ENCODE measurements at places on chromosomes 11 and 22. TPM values are rescaled to one million over a fixed set of nuclear protein-coding genes. Genes with fewer than 3 reads are reported as not detected.

DNA sequence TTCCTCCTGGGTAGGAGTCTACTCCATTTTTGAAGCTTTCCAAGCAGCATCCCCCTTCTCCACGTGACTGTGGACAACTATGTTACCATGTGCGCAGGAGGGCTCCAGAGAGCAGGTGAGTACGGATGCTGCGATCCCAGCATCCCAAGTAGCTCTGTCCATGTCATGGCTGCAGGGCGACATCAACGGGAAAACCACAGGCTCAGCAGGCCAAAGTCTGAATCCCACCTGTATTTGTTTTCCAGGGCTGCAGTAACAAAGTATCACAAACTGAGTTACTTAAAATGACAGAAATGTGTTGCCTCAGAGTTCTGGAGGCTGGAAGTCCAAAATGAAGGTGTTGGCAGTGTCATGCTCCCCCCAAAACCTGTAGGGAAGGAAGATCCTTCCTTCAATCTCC lies 40.3 kb downstream of the MCHR1 start:
- no peak overlapping the region for H3K4me3 ChIP-seq
- H3K4me1 ChIP-seq: no peaks in the 10 kb centered on the region
- no peaks in the 10 kb centered on the region for H3K36me3 ChIP-seq
- H3K27ac ChIP-seq: no peak overlapping the region
- no peaks in the 10 kb centered on the region for H3K27me3 ChIP-seq

DNA sequence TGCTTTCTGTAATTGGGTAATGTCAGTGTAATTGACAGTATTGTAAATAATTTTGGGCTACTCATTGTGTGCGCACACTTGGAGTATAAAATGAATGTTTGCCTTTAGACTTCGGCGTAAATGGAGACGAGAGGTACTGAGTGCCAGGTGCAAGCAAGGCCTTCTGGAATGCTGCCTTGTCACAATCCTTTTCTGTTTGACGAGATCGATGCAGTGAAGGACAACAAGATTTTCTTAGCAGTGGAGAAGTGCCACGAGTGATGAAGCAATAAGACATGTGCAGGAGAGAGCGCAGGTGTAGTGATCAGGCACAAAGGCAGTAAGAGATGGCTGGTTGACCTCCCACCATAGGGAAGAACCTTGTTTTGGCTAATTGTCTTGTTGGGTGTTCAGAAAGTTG lies 67.5 kb downstream of the DDX10 start:
- H3K4me1 ChIP-seq: no peaks in the 10 kb centered on the region
- H3K36me3 ChIP-seq: no peaks in the 10 kb centered on the region
- H3K27me3 ChIP-seq: no peaks in the 10 kb centered on the region
- H3K27ac ChIP-seq: no peak overlapping the region

APOA5 gene
- polyA plus RNA-seq: 481 TPM

GRCh38 chr11:46618837-46619236 lies 1.5 kb downstream of the ATG13 start:
- H3K36me3 ChIP-seq: peaks cover 6% of the 10 kb centered on the region
- H3K27me3 ChIP-seq: no peaks in the 10 kb centered on the region
- H3K4me1 ChIP-seq: peaks cover 26% of the 10 kb centered on the region
- peak overlapping the region; percentile 82 for H3K4me3 ChIP-seq
- DNase-seq: no peak
- no peak overlapping the region for H3K27ac ChIP-seq

GRCh38 chr22:35864545-35865165 lies 147.0 kb downstream of the APOL5 start:
- H3K27me3 ChIP-seq: no peaks in the 10 kb centered on the region
- no peak for DNase-seq
- H3K4me3 ChIP-seq: no peak overlapping the region
- no peak overlapping the region for H3K27ac ChIP-seq

KRTAP5-8 gene
- polyA plus RNA-seq: not detected

DNA sequence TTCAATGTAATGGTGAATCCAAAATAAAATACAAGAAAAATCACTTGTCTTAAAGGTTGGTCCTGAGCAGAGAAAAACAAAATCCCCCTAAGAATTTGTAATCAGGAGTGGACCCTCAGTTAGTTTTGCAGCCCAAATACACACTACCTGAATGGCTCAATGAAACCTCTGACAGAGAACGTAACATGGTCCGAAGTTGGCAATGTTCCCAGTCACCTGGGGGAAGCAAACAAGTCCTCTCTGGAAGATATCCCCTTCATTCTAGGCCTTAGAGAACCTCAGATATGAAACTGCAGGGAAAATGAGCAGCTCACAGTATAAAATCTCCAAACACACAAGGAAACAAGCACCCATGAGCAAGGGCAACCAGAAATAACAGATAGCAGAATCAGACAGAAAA lies 58.2 kb downstream of the MORC2 start:
- DNase-seq: no peak
- H3K27me3 ChIP-seq: no peaks in the 10 kb centered on the region
- no peak overlapping the region for H3K27ac ChIP-seq
- H3K4me3 ChIP-seq: no peak overlapping the region
- no peaks in the 10 kb centered on the region for H3K36me3 ChIP-seq

SHISAL1 gene
- polyA plus RNA-seq: 0.07 TPM

GRCh38 chr22:22141771-22142591 lies 102.6 kb upstream of the VPREB1 start:
- no peak for DNase-seq
- H3K4me1 ChIP-seq: no peaks in the 10 kb centered on the region
- no peaks in the 10 kb centered on the region for H3K36me3 ChIP-seq
- H3K4me3 ChIP-seq: no peak overlapping the region
- no peak overlapping the region for H3K27ac ChIP-seq
- H3K27me3 ChIP-seq: peaks cover 2% of the 10 kb centered on the region

DNA sequence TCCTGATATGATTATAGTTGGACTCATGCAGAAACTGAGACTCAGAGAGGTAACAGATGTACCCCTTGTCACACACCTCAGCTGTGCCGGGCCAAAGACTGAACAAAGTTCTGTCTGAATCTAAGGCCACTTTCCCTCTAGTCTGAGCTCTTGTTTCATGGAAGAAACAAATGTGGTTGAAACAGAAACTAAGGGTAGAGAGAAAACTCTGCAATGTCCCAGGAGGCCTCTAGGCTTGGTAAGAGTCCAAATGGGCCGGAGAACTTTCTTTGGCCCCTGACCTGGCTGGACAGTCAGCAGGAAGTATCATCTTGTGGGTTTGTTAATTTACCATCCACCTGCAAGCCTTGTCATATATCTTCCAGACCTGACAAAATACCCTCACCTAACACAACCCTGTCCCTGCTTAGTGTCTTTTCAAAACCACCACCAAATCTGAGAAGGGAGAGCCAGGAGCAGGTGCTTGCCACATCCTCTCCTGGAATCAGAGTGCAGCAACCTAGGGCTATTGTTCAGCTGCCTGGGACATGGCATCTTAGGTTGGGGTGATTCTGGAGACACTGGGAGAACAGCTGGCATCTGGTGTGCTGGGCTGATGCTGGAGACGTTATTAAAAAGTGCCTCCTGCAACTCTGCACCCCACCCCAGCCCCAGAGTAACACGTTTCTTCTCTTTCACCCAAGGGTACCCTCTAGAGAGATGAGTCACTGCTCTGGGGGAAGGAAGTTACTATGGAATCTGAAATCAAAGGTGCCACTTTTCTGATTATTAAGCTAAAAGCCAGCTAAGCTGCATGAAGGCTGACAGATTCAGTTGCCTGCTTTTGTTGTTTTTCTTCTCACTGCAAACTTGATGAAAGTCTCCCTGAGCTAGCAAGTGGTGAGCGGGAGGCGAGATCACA lies 126.3 kb upstream of the TIMP3 start:
- no peaks in the 10 kb centered on the region for H3K36me3 ChIP-seq
- DNase-seq: no peak
- H3K4me1 ChIP-seq: peaks cover 10% of the 10 kb centered on the region
- no peak overlapping the region for H3K4me3 ChIP-seq

DNA sequence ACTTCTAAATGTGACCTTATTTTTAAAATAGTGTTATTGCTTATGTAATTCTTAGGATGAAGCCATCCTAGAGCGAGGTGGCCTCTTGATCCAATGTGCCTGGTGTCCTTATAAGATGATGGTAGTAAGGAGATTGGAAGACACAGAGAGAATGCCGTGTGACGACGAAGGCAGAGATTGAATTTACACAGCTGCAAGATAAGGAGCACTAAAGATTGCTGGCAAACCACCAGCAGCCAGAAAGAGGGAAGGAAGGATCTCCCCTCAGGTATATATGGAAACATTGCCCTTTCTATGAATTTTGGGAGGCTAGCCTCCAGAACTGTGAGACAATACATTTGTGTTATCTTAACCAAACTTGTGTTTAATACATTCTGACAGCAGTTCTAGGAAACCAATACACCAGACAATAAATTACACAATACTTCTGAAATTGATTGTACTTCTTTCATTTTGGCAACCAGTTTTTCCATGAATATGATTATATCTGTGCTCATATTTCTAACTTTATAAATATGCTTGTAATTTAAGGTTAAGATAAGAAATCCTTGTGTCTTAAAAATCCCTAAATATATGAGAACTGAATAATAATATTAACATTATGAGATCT lies 86.3 kb upstream of the VPREB1 start:
- H3K4me1 ChIP-seq: no peaks in the 10 kb centered on the region
- H3K4me3 ChIP-seq: no peak overlapping the region
- no peak overlapping the region for H3K27ac ChIP-seq
- no peaks in the 10 kb centered on the region for H3K27me3 ChIP-seq

GRCh38 chr11:64910451-64911093 lies 6.4 kb downstream of the ATG2A start:
- no peaks in the 10 kb centered on the region for H3K27me3 ChIP-seq
- peaks cover 43% of the 10 kb centered on the region for H3K36me3 ChIP-seq
- DNase-seq: no peak
- H3K4me1 ChIP-seq: peaks cover 8% of the 10 kb centered on the region

CARD10 gene
- polyA plus RNA-seq: 14.0 TPM

DNA sequence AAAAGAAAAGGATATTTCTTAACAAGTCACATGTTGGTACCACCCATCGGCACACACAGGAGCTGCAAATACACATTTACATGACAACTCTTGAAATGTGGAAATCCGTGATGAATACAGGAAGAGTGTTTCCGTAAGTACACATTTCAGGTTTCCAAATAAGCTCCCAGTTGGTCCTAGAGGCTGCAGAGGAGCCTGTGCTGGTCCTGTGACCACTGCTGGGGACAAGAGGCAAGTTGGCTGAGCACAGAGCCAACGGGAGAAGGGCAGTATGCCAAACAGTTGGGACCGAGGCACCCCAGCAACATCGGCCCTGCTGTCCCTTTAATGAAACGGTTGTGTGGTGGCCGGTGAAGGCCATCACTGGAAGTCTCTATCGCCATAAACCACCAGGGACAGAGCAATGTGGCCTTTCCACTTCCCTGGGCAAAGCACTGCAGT lies 38.5 kb upstream of the ARFGAP3 start:
- H3K27ac ChIP-seq: peak overlapping the region; percentile 14
- peaks cover 2% of the 10 kb centered on the region for H3K36me3 ChIP-seq
- DNase-seq: no peak
- peaks cover 39% of the 10 kb centered on the region for H3K4me1 ChIP-seq
- no peak overlapping the region for H3K4me3 ChIP-seq

DNA sequence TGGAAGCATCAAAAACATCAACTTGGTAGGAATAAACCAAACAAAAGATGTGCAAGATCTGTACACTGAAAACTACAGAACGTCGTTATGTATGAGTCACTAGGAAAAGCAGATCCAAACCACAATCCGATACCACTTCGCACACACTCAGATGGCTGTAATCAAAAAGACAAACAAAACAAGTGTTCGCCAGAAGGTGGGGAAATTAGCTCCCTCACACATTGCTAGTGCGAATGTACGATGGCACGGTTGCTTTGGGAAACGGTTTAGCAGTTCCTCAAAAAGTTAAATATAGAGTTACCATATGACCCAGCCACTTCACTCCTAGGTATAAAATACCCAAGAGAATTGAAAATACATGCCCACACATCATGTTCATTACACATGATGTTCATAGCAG lies 14.8 kb upstream of the CARD10 start:
- peaks cover 8% of the 10 kb centered on the region for H3K4me1 ChIP-seq
- H3K27me3 ChIP-seq: no peaks in the 10 kb centered on the region
- no peaks in the 10 kb centered on the region for H3K36me3 ChIP-seq
- no peak for DNase-seq
- no peak overlapping the region for H3K27ac ChIP-seq
- no peak overlapping the region for H3K4me3 ChIP-seq

- no peak for DNase-seq
- no peak overlapping the region for H3K4me3 ChIP-seq
- H3K27ac ChIP-seq: no peak overlapping the region
- H3K4me1 ChIP-seq: no peaks in the 10 kb centered on the region
- peaks cover 6% of the 10 kb centered on the region for H3K36me3 ChIP-seq
These were observed 3.9 kb downstream of the VWA5A start for GRCh38 chr11:124119103-124119502.

GRCh38 chr11:116224154-116224888 lies 548.5 kb downstream of the BUD13 start:
- no peak overlapping the region for H3K4me3 ChIP-seq
- peak; percentile 51 for DNase-seq
- peaks cover 2% of the 10 kb centered on the region for H3K27me3 ChIP-seq
- no peaks in the 10 kb centered on the region for H3K4me1 ChIP-seq

GRM5 gene
- polyA plus RNA-seq: not detected

DNA sequence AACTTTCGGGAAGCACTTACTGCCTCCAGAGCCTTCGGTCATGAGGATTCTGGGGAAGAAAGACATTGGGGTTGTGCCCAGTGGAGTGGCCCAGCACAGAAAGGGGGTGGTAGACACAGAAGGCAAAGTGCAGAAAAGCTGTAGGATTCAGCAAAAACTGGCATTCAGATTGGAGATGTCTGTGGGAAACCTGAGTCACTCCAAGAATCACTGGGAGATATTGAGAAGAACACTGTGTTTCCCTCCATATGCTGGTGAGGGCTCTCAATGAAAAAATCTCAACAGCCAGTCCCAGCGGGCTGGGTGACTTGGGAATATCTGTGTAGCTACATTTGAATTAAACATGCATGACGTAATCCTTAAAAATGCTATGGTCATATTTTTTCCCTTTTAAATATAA lies 61.2 kb upstream of the RCN1 start:
- no peaks in the 10 kb centered on the region for H3K36me3 ChIP-seq
- H3K27me3 ChIP-seq: peaks cover 2% of the 10 kb centered on the region
- no peak overlapping the region for H3K4me3 ChIP-seq
- H3K4me1 ChIP-seq: no peaks in the 10 kb centered on the region

GRCh38 chr22:25880524-25880923 lies 138.5 kb downstream of the MYO18B start:
- H3K27ac ChIP-seq: no peak overlapping the region
- H3K27me3 ChIP-seq: peaks cover 12% of the 10 kb centered on the region
- no peaks in the 10 kb centered on the region for H3K4me1 ChIP-seq
- no peak overlapping the region for H3K4me3 ChIP-seq
- no peak for DNase-seq
- no peaks in the 10 kb centered on the region for H3K36me3 ChIP-seq

SCUBE1 gene
- 0.07 TPM for polyA plus RNA-seq
